Stimulated activated CD4-positive, alpha-beta T cell treated with anti-CD3 and anti-CD28 coated beads, Interleukin-4, amount 100 ng/mL, for 1 hour (primary cell): ENCODE measurements at places on chromosomes 13 and 19.

- no peak for DNase-seq
Measured at GRCh38 chr13:25973085-25973484, 78.7 kb downstream of the SHISA2 start.

DNA sequence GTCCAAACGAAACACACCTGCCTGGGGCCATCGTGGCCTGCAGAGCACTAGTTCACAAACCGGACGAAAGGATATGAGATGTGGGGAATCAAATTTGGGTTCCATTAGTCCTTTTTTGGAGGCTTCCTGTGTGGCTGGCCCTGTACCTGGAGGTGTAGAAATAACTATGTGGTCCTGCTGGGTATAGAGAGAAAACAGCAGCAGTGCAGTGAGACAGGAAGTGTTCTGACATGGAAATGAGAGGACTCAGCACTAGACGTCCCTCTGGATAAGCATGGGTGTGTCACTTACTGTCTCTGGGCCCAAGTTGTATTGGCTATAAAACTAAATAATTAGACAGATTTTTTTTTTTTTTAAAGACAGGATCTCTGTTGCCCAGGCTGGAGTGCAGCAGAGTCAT lies 12.3 kb downstream of the KDELR1 start:
- DNase-seq, result no peak

DNA sequence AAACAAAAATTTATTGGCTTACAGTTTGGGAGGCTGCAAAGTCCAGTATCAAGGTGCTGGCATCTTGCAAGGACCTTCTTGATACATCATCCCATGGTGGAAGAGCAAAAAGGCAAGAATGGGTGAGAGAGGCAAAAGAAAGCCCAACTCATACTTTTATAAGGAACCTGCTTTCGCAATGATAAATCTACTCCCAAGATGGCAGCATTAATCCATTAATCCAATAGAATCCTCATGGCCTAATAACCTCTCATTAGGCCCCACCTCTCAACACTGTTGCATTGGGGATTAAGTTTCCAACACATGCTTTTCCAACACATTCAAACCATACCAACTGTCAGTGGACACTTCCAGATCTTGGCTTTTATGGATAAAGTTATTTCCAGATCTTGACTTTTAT lies 48.7 kb upstream of the ZNF507 start:
- DNase-seq, result no peak

- no peak for DNase-seq
Measured at GRCh38 chr13:76798037-76798436, 88.2 kb downstream of the KCTD12 start.

- DNase-seq, result no peak
Measured at GRCh38 chr13:73967397-73968165, 166.6 kb downstream of the KLF12 start.

GRCh38 chr13:38210928-38211596 lies 138.6 kb upstream of the UFM1 start:
- no peak for DNase-seq

DNA sequence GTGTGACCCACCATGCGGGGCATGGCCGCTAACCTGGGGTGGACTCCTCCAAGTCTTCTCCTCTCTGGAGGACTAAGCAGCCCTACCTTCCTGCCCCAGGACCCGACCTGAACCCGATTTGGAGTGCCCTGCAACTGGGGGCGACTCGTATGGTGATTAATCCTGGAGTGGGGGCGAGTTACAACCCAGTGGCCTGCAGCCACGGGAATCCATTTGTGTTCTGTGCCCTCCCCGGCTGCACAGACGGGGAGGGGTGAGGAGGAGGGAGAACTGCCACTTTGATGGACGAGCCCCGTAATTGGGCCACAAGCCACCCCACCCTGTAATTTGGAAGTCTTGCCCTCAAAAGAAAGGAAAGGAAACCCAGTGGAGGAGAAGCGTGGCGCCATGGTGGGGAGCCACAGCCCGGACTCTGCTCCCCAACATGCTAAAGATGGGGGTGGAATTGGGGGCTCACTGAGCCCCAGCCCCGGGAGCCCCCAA lies 18.0 kb downstream of the PRR36 start:
- DNase-seq, result no peak

- no peak for DNase-seq
Measured at GRCh38 chr19:3949997-3950859, 17.4 kb downstream of the NMRK2 start.

- DNase-seq, result no peak
Measured at GRCh38 chr13:73082895-73083294, 24.1 kb downstream of the KLF5 start.
